CD4-positive, alpha-beta T cell treated with Interleukin-15 for 1 hour (primary cell): ENCODE measurements at places on chromosomes 7 and 10.

- DNase-seq: no peak
These were observed 169.4 kb downstream of the FGFR2 start for GRCh38 chr10:121428867-121429266.

DNA sequence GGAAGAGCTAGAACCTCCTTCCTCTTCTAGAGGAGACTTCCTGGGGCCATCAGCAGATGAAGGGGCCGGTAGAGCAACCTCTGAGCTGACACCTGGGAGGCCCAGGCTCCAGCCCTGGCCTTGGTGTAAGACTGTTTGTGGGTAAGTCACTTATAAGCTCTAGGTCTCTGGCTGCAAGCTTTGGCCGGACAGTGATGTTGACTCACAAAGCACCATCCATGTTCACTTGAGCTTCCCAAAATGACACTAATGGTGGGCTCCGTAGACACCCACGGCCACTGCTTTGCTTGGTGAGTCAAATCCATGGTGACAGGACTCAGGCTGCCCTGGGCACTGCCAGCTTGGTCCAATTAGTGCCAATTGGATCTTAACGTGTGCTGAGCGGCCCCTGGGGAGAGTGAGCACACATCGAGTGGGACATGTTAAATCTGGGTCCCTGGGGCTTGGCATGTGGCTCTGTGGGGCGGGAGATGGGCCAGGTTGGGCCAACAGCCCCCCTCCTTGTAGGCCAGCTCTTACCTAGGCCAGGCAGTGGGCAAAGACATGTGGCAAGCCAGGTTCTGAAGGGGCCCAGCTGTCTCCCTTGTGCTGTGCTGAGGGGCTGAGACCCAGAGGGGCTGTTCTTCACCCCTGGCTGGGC lies 16.7 kb downstream of the NEURL1 start:
- DNase-seq: no peak

GRCh38 chr10:25815999-25816768 lies 117.8 kb upstream of the MYO3A start:
- no peak for DNase-seq

GRCh38 chr7:81583882-81584533 lies 185.8 kb downstream of the HGF start:
- DNase-seq: no peak

- DNase-seq: no peak
These were observed 23.1 kb downstream of the AGAP3 start for GRCh38 chr7:151109094-151110048.

DNA sequence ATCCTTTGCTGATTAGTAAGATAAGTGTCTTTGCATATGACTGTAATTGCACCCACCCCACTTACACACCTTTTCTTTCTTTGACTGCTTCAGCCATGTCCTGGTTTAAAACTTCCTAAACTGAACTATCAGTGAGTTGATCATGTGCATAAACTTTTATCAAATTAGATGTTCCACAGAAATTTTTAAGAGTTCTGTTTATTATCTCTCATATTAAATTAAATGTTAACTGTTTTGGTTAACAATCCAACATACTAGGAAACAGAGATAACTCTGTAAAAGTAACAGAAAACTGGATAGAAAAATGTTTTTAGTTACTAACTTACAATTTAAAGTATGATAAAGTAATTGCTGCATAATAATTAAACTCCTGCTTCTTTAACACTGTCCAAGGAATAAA lies 959.6 kb upstream of the LRRN3 start:
- no peak for DNase-seq

- DNase-seq: no peak
These were observed 12.5 kb upstream of the DAGLB start for GRCh38 chr7:6460303-6460702.

- DNase-seq: no peak
These were observed 37.5 kb downstream of the MEST start for GRCh38 chr7:130529417-130529816.

DNA sequence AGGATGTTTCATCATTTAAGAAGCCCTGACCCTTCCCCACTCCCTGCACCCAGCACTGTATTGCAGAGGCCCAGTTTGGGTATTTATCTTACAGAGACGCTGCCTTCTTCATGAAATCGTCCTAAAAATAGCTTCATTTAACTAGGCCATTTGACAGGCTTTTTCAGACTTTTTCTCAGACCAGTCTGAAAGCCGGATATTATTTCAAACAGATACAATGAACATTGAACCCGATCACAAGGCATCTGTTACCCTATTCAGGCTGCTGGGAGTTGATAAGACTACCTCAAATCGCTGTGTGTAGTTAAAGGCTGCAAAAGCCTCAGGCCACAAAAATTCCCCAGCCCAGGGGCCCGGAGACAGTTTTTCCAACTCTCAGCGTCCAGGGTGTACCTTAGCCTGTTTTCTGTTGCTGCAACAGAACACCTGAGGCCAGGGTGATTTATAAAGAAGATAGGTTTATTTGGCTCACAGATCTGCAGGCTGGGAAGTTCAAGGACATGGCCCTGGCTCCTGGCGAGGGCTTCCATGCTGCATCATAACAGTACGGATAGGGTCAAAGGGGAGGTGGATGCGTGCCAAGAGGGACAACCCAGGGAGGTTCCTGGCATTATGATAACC lies 130.7 kb upstream of the SH2B2 start:
- no peak for DNase-seq

DNA sequence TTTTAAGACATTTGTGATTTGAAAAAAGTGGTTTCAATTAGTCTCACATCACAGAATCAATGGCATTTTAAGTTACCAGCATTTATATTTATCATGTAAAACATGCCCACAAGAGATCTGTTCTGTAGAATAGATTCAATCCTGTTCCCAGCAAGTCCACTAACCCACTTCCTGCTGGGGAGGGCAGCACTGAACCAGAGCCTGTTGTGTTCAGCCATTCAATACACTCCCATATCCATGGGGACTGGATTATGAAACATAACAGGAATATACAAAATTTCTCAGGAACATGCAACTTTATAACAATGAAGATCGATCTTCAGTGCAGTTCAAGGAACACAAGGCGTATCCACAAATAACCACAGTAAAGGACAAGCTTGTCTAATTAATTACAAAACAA lies 24.4 kb upstream of the ANK3 start:
- DNase-seq: no peak

DNA sequence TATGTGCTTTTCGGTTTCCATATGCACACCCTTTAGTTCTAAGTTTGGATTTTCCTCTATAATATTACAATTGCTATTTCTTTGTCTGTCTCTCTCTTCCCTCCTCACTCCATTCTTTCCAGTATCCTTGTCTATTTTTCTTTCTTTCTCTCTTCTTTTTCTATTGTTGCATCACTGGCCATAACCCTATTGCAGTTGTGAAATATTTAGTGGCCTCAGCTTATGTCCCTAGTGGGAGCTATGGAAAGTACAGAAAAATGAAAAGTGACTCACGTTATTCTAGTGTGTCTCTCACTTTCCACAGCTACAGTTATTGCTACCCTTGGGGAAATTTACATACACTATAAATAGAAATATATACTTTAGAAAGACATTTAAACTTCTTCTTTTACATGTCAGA lies 59.1 kb downstream of the CNTNAP2 start:
- DNase-seq: no peak

DNA sequence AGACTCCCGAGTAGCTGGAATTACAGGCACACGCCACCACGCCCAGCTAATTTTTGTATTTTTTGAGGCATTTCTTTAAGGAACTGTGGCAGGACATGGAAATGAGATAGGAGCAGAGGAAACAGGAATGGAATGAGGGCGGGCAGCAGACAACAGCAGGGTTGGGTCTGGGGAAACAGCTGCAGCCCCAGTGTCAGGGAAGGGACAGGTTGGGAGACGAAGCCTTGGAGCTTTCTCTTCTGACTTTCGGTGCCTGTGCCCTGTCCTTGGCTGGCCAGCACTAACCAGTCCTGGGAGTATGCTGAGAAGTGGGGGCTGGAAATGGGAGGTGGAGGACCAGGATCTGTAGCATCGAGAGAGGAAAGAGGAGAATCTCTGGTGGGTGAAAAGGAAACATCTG lies 47.4 kb downstream of the ATOH7 start:
- DNase-seq: no peak

DNA sequence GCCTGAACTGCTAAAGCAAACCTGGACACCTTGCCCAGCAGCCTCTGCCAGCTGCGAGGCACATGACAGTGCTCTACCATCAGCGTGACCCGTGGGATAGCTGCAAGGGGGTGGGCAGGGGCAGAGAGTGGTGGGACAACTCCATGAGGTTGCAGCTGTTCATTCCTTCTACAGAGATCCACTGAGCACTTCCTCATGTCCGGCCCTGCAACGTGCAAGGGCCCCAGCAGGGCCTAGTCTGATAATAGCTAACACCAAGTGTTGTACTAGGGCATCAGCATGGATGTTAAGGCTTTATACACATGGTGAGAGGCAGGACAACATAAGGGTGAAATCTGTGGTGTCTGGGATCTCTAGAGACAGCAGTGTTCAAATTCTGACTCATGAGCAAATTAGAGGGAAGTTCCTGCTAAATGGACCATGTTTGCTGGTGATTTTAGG lies 14.3 kb downstream of the NOD1 start:
- no peak for DNase-seq

DNA sequence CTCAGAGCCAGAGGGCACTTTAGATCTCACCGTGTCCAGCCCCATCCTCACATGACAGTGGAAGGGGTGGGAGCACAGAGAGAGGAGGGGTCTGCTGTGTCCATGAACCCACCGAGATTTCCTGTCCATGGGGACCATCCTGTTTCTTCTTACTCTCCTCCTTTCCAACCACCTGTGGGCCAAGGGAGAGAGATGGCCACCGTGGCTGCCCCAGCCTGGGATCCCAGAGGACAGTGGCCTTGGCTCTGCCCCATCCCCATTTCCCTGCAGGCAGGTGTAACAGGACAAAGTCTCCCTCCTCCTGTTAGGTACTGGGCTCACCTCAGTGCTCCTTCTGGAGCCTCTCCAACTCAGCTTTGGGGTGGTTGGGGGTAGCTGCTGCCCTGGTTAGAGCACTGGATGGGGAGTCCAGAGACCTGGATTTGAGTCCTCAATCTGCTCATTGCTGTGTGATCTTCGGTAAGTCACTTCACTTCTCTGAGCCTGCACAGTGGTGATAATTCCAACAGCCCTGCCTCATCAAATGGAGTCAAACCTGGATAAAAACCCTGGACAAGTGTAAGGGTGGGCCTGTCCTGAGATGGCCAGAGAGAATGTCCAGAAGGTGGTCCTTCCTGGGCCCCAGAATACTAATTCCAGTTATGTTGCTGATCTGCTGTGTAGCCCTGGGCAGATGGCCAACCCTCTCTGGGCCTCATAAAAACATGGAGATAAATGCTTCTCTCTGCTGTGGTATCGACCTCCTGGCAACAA lies 17.8 kb upstream of the PCBD1 start:
- no peak for DNase-seq

DNA sequence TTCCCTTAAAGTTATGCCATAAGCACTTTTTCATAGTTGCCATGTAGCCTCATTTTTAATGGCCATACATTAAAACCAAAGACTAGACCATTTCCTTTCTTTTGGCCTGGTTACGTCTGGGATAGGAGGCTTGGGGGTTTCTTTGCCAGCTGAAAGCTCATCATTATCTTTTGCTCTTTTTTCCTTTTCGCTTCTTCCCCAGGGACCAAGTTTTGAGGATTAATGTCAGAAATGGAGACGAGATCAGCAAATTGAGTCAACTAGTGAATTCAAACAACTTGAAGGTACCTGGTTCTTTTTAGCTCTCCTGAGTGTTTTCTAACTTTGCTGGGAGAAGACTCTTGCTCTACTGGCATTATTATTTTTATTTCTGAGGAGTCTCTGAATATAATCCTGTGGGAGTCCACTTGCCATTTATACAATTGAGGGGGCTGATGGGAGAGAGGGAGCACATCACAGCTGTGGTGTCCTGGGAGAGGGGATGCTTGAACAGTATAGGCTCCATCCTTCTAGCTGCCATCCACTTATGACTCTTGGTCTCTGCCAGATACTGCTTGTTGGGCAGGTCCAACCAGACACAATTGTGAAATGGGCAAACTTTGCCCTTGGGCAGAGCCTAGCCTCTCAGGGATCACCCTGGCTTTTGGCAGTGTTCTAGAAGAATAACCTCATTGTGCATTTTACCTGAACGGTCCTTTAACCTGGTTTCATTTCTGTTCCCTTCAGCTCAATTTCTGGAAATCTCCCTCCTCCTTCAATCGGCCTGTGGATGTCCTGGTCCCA lies 5.8 kb downstream of the CPA4 start:
- DNase-seq: no peak

DNA sequence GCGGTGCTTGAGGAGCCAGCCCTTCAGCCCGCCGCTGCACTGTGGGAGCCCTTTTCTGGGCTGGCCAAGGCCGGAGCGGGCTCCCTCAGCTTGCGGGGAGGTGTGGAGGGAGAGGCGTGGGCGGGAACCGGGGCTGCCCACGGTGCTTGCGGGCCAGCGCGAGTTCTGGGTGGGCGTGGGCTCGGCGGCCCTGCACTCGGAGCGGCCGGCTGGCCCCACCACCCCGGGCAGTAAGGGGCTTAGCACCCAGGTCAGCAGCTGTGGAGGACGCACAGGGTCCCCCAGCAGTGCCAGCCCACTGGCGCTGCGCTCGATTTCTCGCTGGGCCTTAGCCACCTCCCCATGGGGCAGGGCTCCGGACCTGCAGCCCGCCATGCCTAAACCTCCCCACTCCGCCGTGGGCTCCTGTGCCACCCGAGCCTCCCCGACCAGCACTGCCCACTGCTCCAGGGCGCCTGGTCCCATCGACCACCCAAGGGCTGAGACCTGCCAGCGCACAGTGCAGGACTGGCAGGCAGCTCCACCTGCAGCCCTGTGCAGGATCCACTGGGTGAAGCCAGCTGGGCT lies 9.5 kb upstream of the GSTO1 start:
- DNase-seq: no peak

DNA sequence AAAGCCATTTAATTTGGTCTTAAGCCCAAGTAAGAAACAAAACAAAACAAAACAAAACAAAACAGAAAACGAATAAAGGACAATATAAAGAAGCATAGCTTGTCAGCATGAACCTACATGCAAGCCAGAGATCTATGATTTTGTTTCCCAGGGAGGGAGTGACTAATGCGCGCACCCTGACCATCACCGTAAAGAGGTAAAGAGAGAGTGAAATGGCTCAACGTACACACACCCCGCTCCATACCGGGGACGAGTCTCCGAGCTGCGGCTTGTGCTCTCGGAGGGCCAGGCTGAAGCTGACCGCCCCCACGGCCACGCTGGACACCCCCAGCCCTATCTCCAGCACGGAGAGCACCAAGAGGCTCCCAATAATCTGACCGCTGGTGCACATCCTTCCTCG lies 1.1 kb downstream of the TMEM196 start:
- no peak for DNase-seq

- DNase-seq: no peak
These were observed 316.2 kb downstream of the POM121L12 start for GRCh38 chr7:53351681-53352080.

- peak; percentile 72 for DNase-seq
These were observed 159.8 kb upstream of the ITGB1 start for GRCh38 chr10:33117816-33118215.

DNA sequence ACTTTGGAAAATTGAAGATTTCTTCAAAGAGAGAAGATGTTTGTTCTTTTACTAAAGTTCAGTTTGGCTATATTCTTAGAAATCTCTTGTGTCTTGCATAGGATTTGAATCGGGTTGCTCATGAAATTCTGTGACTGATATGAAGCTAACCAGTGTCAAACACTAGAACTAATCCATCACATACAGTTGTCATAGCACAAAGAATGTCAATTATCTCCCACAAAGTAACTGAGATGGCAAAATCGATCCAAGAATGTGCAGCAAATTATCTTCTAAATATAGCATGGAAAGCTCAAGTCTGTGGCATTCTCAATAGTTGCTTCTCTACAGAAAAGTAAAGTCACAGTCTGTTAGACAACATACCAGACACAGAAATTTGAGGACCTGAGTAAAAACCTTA lies 768.1 kb upstream of the LRRN3 start:
- DNase-seq: no peak
